DND-41 (cell line): ENCODE measurements at places on chromosomes 16 and 17.

DNA sequence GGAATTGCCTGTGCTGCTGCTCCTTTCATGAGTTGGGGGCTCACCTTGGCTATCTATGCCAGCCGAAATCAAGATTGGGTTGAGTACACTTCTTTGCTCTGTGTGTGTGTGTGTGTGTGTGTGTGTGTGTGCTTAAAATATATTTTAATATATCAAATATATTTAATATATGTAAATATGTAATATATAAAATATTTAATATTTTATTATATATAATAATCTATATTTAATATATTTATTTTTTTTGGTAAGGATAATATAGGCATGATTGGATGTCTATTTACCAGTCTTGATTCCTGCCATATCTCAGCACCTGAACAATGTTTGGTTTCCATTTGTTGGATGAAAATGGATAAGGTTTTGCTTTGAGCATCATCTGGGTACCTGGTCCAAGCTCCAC lies 399.3 kb downstream of the CA10 start:
- no peaks in the 10 kb centered on the region for H3K27me3 ChIP-seq
- H3K4me1 ChIP-seq, result no peaks in the 10 kb centered on the region
- no peak for DNase-seq
- H3K4me3 ChIP-seq, result no peak overlapping the region
- no peak overlapping the region for H3K27ac ChIP-seq
- H3K36me3 ChIP-seq, result no peaks in the 10 kb centered on the region

DNA sequence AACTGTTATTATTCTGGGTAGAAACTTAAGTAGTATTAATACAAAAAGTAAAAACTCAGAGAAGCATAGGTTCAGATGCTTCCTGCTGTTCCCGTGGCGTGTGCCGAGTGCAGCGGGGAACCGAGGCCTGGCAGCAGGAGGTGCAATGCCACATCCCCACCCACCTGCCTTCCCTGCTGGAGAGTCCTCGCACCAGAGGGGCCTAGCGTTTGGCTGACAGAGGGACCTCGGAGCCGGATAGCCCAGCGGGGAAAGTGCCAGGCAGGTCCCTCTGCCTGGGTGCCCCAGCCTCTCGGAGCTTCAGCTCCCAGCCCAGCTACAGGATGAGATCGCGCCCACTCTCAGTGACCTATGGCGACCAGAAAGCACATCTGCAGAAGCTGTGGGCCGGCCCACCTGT lies 169.6 kb upstream of the GSE1 start:
- DNase-seq, result no peak
- no peaks in the 10 kb centered on the region for H3K27me3 ChIP-seq
- peaks cover 44% of the 10 kb centered on the region for H3K4me1 ChIP-seq
- peak overlapping the region; percentile 17; the same call in 1 of the 2 replicates for H3K27ac ChIP-seq
- no peak overlapping the region for H3K4me3 ChIP-seq
- H3K36me3 ChIP-seq, result no peaks in the 10 kb centered on the region

DNA sequence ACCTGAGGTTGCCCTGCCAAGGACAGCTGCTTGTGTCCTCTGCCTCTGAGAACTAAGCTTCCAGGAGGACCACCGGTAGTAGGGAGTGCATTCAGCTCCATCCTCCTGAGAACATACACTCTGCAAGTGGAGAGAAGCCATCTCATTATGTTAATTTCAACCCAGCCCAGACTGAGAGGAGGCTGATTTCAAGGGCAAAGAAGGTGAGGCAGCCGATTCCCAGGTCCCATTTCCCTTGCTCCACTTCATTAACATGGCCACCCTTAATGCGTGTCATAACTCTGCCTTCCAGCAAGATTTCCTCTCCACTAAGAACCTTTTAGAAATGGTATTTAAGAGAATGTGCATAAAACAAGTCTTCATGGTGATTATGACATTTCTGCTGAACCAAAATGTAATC lies 72.5 kb downstream of the CDH13 start:
- no peak overlapping the region for H3K27ac ChIP-seq
- no peaks in the 10 kb centered on the region for H3K36me3 ChIP-seq
- no peaks in the 10 kb centered on the region for H3K4me1 ChIP-seq
- no peak for DNase-seq

- no peaks in the 10 kb centered on the region for H3K36me3 ChIP-seq
- DNase-seq, result no peak
- H3K27me3 ChIP-seq, result peaks cover 3% of the 10 kb centered on the region
- no peak overlapping the region for H3K27ac ChIP-seq
- no peak overlapping the region for H3K4me3 ChIP-seq
These were observed 333.7 kb upstream of the HSBP1 start for GRCh38 chr16:83473926-83474650.

GRCh38 chr16:87098361-87098760 lies 218.8 kb downstream of the C16orf95 start:
- no peaks in the 10 kb centered on the region for H3K4me1 ChIP-seq
- no peak overlapping the region for H3K27ac ChIP-seq
- H3K27me3 ChIP-seq, result peaks cover 13% of the 10 kb centered on the region
- H3K36me3 ChIP-seq, result no peaks in the 10 kb centered on the region

GRCh38 chr17:79851461-79851817 lies 12.2 kb upstream of the CBX4 start:
- no peak overlapping the region for H3K27ac ChIP-seq
- H3K27me3 ChIP-seq, result no peaks in the 10 kb centered on the region
- H3K4me1 ChIP-seq, result peaks cover 14% of the 10 kb centered on the region
- no peak overlapping the region for H3K4me3 ChIP-seq

DNA sequence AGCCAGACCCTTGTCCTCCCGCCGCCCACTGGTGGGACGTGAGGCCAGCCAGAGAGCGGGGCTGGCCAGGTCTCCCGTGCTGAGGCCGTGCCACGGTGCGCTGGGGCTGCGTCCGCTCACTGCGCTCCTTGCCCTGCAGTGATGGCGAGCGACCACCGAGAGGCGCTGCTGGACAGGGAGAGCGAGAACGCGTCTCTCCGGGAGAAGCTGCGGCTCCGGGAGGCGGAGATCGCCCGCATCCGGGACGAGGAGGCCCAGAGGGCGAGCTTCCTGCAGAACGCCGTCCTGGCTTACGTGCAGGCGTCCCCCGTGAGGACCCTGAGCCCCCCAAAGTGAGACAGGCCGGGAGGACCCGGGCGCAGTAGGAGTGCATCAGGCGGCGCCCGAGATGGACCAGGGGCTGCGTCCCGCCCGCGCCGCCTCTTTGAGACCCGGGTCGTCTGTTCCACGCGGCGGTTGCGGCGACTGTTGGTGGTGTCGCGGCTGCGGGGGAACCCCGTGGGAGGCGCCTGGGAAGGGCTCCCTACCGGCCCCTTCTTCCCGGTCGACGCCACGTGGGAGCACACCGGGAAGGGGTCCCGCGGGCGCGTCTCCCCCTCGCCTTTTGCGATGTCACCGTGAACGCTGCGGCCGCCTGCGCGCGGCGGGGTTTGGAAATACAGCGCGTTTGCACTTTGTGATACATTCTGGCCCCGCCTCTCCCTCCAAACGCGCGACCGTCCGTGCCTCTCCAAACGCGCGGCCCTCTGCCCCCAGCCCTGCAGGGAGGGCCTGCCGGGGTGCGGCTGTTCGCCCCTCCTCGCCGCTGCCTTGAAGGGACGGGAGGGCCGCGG lies 792 bp upstream of the RAC3 start:
- DNase-seq, result peak; percentile 89
- peak overlapping the region; percentile 76 for H3K4me3 ChIP-seq
- peaks cover 45% of the 10 kb centered on the region for H3K36me3 ChIP-seq
- H3K4me1 ChIP-seq, result peaks cover 32% of the 10 kb centered on the region
- no peaks in the 10 kb centered on the region for H3K27me3 ChIP-seq

DNA sequence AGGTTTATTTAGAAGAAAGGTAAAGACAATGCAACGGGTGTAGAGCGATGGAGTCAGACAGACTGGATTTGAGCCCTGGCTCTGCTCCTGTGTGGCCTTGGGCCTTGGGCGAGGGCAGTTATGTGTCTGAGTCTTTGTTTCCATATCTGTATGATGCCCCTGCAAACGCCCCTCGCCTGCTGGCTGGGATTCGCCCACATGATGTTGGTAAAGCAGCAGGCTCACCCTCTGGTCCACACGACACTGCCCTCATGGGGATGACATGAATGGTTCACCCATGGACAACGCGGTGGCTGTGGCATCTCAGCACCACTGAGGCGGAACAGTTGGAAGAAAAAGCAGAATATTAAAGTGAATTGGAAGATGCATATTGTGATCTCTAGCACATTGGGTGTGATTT lies 60.3 kb downstream of the FOXL1 start:
- peaks cover 12% of the 10 kb centered on the region for H3K27me3 ChIP-seq
- H3K36me3 ChIP-seq, result no peaks in the 10 kb centered on the region
- H3K4me1 ChIP-seq, result no peaks in the 10 kb centered on the region
- H3K27ac ChIP-seq, result no peak overlapping the region
- DNase-seq, result no peak

DNA sequence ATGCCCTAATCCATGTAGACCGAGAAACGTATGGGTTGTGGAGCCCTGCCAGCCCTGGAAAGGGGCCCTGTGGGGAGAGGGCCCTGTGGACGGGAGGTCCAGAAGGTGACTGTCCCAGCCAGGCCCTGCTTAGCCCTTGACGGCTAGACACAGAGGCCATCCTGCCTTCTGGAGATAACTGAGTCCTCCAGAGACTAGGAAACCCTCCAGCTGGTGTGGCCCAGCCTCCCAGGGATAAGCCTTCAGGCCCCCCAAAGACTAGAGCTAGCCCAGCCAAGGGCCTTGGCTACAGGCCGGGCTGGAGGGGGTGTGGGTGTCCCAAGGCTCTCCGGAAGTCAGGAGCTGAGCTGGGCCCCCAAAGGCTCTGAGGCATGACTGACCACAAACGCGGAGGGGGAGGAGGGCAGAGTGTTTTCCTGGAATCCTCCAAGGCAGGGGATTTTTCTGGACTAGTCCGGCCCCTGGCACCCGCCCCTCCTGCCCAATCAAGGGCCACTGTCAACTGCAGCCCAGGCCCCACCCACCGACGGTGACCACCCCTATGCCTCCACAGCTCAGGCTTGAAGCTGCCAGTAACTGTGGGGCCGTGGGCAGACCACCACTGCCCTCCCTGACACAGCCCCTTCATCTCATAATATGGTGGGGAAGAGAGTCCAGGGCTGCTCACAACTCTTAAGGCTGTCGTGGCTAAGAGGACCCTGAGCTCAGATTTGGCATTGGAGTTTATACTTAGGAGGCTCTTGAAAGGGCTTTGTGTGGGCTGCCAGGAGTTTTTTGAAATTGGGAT lies 885 bp upstream of the VASN start:
- H3K36me3 ChIP-seq, result peaks cover 16% of the 10 kb centered on the region
- H3K4me1 ChIP-seq, result no peaks in the 10 kb centered on the region
- H3K4me3 ChIP-seq, result no peak overlapping the region

DNA sequence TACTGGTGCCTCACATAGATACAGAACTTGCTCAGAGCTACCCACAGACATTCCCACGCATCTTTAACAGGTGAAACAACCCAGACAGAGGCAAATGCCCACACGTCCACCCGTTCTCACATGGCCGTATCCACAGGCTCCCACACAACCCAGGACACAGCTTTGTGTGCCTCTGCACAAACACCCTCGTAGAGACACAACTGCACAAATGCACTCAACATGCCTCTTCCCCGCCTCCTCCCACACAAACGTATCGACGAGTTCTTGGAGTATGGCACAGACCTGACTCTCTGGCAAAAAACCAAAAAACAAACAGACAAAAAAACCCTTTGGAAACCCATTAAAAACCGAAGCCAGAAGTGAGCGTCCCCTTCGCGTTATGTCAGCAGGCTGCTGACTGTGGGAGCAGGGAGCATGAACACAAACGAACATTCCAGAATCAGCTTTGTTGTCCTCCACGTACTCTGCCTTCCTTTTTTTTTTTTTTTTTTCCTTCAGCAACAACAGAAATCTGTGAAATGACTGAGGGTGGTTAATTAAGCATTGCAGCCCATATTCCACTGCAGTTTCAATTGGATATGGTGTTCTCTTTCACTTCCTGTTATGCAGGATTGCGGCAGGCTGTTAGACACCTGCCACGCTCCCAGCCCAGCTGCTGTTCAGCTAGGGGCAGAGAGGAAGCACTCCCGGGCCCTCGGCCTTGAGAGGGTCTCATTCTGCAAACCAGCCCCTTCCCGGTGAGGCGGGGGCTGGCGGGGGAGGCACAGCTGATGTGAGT lies 313.7 kb downstream of the MAF start:
- no peak overlapping the region for H3K4me3 ChIP-seq
- no peaks in the 10 kb centered on the region for H3K27me3 ChIP-seq
- H3K4me1 ChIP-seq, result peaks cover 68% of the 10 kb centered on the region
- H3K36me3 ChIP-seq, result no peaks in the 10 kb centered on the region

GRCh38 chr17:71760062-71760720 lies 360.6 kb upstream of the SOX9 start:
- no peaks in the 10 kb centered on the region for H3K4me1 ChIP-seq
- H3K27ac ChIP-seq, result no peak overlapping the region
- H3K4me3 ChIP-seq, result no peak overlapping the region
- no peak for DNase-seq

DNA sequence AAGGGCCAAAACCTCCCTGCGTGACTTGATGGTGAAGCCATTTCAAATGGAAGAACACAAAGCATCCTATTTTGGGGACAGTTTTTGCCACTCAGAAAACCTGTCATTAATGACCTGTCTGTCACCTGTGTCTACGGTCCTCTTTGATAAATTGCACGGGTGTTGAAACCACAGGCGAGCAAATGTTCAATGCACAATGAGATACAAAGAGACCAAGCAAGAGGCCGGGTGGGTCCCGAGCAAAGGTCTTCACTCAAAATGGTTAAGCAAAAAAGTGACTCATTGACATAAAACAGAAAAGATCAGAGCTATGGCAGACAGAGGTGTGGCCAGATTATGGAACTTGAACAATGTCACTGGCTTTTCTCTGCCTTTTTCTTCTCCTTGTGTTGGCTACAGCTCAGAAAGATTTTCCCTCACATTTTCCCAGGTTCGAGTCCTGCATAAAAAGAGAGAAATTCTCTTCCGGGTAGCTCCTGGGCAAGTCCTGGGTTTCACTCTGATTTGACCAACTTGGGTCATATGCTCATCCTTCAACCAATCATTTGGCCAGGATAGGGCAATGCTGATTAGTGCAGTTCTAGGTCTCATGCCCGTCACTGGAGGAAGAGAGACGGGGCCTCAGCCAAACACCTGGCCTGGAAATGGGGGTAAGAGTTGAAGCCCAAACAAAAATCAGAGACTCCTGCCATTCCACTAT lies 92.2 kb downstream of the CMC2 start:
- no peak overlapping the region for H3K27ac ChIP-seq
- no peak for DNase-seq
- H3K36me3 ChIP-seq, result no peaks in the 10 kb centered on the region
- H3K27me3 ChIP-seq, result no peaks in the 10 kb centered on the region

DNA sequence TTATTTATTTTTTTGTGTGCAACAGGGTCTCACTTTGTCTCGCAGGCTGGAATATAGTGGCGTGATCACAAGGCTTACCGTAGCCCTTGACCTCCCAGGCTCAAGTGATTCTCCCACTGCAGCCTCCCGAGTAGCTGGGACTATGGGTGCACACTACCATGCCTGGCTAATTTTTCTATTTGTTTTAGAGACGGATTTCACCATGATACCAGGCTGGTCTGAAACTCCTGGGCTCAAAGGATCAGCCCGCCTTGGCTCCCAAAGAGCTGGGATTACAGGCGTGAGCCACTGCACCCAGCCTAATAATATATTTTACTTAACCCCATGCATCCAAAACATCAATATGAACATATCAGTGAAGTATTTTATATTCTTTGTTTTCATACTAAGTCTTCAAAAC lies 2.0 kb downstream of the CCDC200 start:
- no peaks in the 10 kb centered on the region for H3K27me3 ChIP-seq
- no peaks in the 10 kb centered on the region for H3K4me1 ChIP-seq
- no peak overlapping the region for H3K4me3 ChIP-seq
- no peak for DNase-seq
- no peak overlapping the region for H3K27ac ChIP-seq
- peaks cover 11% of the 10 kb centered on the region; the same call in 1 of the 2 replicates for H3K36me3 ChIP-seq

- H3K4me1 ChIP-seq, result no peaks in the 10 kb centered on the region
- DNase-seq, result no peak
- no peak overlapping the region for H3K4me3 ChIP-seq
- H3K36me3 ChIP-seq, result no peaks in the 10 kb centered on the region
- no peak overlapping the region for H3K27ac ChIP-seq
- peaks cover 12% of the 10 kb centered on the region for H3K27me3 ChIP-seq
These were observed 20.0 kb upstream of the CACNG4 start for GRCh38 chr17:66944351-66945146.
